NCI-H510A (cell line): ENCODE measurements at places on chromosomes 6 and 20.

DNA sequence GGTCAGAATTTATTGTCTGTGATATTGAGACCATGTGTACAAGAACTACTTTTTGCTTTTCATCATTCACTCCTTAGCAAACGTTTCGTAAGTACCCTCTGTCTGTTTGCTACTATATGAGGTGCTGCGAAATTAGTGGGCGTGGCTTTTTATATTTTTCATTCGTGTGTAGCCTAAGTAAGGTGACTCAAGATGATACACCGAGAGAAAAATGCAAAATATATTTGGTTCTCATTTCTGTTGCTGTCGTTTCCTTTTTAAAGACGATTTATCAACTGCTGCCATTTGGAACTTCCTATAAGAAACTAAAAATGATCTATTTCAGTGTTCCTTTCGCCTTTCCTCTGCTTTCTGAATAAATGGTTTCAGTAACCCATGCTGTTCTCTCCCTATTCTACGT lies 61.2 kb downstream of the VAPB start:
- no peak for DNase-seq

DNA sequence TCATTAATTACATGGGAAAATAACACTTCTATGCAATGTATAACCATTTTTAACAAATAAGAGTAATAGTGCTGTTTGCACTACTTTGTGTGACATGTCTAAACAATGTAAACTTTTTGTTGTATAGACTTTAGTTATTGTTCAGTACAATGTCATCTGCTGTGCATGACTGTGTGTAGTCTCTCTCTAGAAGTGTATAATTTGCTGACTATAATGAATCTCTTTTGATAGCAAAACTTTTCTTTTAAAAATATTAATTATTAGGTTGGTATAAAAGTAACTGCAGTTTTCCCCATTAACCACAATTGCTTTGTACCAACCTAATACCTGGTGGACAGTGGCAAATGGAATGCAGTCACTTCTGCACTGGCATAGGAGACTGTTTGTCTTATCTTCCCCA lies 124.2 kb upstream of the SGK1 start:
- DNase-seq: no peak

DNA sequence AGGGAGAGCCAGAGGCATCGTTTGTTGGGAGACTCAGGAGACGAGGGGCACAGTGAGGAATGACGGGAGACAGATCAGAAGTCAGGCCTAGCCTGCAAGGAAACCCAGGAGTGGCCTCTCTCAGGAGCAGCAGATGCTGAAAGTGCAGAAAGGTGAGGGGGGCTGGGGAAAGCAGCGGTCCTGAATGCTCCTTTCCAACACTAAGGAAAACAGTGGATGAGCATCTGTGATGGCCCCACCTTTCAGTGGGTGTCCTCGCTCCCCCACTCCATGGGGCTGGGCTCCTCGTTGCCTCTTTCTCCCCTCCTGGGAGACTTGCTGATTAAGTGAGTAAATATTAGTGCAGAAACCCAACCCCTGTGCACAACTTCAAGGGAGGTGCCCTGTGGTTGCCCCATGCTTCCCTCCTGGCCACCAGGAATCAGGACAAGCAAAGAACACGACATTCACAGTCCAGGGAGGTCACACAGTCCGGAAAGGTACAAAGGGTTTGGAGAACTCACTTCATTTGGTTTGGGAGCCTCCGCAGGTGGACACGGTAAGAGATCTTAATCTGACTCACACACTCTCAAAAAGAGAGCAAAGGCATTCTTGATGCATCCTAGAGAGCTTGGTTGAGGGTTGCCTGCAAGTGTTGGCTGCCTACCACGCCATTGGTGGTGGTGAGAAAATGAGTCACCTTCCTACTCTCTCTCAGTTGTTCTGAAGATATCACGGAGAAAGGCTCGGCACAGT lies 9.7 kb upstream of the BPIFB1 start:
- no peak for DNase-seq

DNA sequence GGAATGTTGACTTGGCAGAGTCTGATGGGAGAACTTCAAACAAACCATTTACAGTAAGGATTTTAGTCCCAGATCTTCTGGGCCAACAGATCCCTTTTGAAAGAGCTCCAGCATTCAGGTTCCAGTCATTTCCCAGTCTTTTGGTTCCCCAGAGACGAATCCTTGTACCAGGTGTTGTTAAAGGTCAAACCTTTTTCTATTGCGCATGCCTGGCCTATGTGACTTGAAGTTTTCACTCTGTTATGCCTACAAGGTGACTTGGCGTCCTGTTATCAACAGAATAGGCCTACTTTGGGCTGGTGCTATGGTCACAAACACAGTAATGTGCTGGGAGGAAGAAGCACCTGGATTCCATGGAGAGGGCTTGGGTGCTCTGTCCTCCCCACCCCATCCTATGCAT lies 52.3 kb downstream of the PXDC1 start:
- no peak for DNase-seq

DNA sequence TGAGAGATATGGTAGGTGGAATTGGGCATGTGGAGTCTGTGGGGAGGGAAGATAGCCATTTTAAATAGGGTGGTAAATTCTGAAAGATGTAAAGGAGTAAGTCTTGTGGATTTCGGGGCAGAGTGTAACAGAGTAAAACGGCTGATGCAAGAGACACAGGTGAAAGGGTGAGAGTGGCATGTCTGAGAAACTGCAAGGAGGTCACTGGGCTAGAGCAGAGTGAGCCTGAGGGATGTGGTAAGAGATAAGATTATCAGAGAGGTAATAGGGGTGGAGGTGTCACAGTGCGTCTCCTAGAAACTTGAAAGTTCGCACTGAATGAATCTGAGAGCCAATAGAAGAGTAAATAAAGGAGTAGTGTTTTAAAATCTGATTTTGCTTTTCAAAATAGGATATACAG lies 308.1 kb downstream of the EPM2A start:
- DNase-seq: no peak

DNA sequence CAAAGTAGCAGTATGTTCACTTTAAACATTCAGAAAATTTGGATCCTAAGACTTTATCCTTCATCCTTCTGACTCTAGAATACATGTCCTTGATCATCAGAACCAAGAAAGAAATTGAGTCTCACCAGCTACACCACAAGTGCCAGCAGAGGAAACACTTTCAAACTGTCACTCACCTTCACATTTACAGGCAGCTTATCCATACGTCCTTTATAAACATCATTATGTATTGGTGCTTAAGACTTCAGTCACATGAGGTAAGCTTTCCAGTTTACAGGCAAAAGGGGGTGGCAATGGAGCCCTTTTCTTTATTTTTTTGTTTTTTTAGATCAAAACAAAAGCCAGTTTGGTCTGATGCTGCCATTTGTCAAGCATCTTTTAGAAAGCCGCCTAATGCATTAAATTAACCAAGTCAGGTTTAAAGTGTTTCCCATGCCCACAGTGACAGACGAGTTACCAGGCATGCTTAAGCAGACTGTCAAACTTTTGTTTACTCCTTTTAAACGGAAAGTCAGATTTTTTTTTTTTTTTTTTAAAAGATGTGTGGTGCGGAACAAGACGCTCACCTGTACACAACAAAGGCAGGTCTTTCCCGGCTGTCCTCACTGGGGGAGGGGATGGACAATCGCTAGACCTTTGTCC lies 952 bp upstream of the BRPF3 start:
- DNase-seq: peak; percentile 19
